ENCODE measurements at places on chromosomes 11 and 22. TPM values are rescaled to one million over a fixed set of nuclear protein-coding genes. Genes with fewer than 3 reads are reported as not detected.

ARHGAP8 gene
- 2.1 TPM for total RNA-seq

- no peak for DNase-seq
Measured at GRCh38 chr11:71140206-71140919, 112.0 kb downstream of the SHANK2 start.

DNA sequence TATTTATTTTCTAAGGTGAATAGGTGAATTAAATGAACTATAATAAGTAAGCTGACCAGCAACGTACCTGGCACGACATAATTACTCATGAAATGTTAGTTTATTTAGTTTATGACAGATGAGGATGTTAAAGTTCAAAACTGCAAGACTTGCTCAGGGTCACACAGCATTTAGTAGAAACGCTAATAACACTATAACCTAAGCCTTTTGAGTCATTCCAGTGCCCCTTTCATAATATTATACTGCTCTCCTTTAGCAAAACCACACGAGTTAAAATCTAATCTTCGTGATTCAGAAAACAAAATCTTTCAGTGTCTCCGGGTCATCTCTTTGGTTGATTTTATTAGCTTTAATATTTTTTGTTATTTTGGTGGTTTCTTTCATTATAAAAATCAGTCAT is 39.6 kb downstream of the BTBD10 start:
- no peak for DNase-seq

DNA sequence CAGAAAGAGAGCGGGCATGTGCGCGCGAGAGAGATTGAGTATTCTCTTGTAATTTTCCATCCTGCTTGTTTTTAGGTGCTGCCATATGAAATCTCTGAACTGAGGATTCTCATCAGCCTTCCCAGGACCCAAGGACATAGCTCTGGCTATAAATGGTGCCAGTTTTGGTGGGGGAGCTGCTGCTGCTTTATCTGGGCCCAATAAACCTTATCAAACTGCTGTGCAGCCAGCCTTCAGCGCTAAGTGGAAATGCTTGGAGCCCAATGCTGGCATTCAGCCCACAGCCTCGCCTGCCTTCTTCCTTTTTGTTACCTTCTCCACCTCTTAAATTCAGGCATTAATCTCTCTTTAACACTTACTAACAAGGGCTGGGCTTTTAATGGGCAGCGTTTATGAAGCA is 2.4 kb upstream of the ZBTB16 start:
- no peak for DNase-seq

- DNase-seq = no peak
Measured at GRCh38 chr22:48248901-48249455, 1486.5 kb downstream of the TBC1D22A start.

- DNase-seq = no peak
Measured at GRCh38 chr22:42062506-42063170, 8.0 kb downstream of the NAGA start.

All from activated CD8-positive, alpha-beta T cell treated with anti-CD3 and anti-CD28 coated beads for 36 hours (primary cell).